ENCODE measurements at places on chromosomes 3 and 15.

DNA sequence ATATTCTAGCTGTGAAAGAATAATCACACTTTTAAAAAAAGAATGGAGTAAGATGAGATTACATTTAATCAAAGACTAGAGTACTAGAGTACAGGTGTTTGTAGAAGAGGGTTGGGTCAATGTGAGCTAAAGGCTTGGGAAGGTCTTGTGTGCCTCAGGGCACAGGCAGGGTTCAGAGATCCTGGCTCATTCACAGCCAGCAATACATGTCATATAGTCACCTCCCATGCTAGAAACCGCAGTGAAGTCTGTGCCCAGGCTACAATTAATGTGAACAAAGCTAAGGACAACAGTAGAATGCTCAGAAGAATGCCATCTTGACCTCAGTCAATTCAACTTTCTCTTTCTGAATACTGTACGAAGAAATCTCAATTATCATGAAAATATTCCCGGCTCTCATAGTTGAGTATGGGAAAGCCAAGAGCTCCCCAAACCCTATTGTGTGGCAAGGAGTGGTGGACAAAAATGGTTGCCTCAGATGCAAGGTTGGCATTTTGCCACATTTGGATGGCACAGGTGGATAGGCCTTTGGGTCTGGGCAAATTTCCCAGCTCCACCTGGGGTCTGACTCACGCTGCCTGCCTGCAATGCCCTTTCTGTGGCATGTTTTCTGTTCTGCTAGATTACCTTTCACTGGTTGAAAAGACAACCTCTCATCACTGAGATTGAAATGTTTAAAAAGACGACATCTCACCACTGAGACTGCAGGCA lies 70.2 kb downstream of the NMD3 start:
- DNase-seq, result no peak

DNA sequence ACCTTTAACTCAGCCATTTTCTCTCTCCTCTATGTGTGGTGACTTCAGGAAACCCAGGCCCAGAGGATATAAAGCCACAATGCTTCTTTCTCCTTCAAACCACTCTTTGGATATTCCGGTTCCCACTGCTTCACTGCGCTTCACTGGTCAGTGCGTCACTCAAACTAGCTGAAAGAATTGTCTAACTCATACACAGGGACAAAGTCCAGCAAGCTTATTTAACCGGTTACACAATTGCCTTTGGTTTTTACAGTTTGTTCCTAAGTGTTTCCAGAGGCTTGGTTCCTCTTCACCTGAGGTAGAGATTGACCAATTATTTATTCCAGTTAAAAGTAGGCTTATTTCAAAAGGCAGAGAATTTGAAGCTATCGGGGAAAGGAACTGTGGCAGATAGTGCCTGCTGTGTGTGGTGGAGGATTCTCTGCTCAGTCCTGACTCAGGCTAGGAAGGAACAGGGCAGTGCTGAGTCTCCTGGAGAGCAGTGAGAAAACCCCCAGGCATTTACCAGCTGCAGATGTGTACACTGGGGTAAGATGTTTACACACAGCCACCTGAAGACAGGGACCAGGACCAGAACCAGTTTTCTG lies at the start of gene HGD:
Gene HGD, minus strand, starts transcription at position 145 of the 587 bp plus-strand sequence. Its CDS starts 128 bp downstream, at position 17.
- no peak for DNase-seq

GRCh38 chr3:127691974-127692373 lies 19.2 kb downstream of the ABTB1 start:
- no peak for DNase-seq

- no peak for DNase-seq
These were observed 12.6 kb upstream of the COL8A1 start for GRCh38 chr3:99625643-99626416.

DNA sequence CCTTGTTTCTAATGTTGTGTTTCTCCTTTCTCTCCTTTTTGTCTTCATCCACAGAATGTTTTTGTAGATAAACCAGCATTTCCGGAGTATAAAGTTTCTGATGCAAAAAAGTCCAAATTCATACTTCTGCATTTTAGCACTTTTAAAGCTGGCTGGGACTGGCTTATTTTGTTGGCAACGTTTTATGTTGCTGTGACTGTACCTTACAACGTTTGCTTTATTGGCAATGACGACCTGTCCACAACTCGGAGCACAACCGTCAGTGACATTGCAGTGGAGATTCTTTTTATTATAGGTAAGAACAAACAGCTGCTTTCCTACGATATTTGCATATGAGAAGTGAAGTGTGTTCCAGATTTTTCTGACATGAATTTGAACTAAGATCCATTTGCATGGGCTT lies 199.4 kb downstream of the KCNH8 start:
- no peak for DNase-seq

DNA sequence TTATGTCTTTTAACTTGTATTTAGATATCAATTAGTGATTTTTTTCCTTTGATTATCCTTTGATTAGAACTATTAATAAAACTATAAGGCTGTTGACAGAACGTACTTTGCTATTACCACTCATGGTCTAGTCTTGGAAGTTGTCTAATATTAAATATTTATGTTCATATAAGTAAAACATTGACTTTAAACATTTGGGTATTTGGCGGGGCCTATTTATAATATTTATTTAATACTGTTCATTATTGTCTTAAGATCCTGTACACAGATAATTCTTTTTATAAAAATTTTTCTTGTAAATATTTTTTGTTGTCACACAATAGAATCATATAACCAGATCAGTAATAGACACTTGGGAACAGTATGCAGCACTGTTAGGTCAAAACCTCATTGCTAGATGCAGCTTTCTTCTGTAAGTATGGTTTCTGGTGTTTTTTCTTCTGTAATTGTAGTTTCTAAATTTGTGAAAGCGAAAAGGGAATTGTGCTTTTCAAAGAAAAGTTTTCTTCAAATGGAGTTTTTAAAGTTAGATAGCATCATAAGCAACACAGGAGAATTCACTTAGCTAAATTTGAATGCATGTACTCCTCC lies 93.4 kb downstream of the FNDC3B start:
- no peak for DNase-seq

- DNase-seq, result no peak
These were observed 5.5 kb downstream of the PLD1 start for GRCh38 chr3:171804618-171805389.

- no peak for DNase-seq
These were observed 31.3 kb downstream of the MGA start for GRCh38 chr15:41691471-41691870.

DNA sequence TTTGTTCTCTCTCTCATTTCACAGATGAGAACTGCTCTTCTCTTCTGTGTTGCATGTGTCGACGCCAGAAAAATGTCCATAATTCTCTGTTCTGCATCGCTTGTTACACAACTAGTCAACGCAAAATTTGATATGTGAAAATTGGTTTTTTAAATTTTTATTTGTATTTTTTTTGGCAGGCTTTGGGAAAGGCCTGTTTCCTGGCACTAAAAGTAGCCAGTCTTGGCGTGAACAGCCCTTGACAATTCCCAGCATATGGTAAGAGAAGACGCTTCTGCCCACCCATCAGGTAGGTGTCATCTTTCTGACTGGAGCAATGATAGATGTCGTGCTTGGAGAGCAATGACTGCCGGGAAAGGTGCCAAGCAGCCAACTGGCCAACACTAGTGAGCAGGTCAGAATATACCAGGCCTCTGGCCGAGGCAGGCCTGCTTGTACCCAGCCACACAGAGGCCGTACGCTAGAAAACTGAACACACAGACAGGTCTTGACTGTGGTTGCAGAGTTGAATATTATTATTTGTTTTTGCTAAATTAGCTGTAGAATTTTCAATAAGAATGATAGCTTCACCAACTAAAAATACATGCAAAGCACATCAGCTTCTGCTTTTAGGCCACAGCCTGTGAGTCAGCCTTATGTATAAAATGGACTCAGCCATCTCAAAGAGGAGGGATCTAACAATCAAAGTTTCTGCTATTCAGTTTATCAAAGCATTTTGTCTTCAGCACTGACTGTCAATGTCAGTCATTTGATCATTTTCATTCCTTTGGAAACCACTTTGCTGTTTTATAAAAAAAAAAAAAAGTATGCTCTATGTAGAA lies 837.5 kb downstream of the MCTP2 start:
- no peak for DNase-seq

- DNase-seq, result no peak
These were observed 82.5 kb downstream of the SOX2 start for GRCh38 chr3:181794011-181794790.

GRCh38 chr15:30671309-30671708 lies 45.4 kb downstream of the ARHGAP11B start:
- no peak for DNase-seq

All from BJ (cell line).